PC-3 (cell line): ENCODE measurements at places on chromosomes 7 and 10. TPM values are rescaled to one million over a fixed set of nuclear protein-coding genes. Genes with fewer than 3 reads are reported as not detected.

DNA sequence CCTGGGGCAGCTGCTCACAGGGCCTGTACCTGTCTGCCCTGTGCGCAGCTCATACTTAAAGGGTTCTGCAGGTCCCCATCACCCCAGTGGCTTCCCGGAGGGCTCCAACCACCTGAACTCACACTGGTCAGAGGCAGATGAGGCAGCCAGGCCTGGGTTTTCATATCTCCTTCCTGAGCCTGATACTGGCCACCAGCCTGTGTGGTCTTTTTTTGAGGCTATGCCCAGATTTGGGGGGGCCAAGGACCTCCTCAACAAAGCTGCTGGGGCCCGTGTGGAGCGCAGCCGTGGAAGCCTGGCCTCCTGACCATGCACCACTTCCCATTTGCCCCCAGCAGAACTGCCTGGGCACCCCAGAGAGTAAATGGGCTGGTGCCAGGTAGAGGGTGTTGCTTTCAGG, 25.7 kb downstream of the PNLIPRP2 start:
- DNase-seq, result no peak
- H3K27me3 ChIP-seq, result peaks cover 32% of the 10 kb centered on the region
- no peak overlapping the region for H3K27ac ChIP-seq
- H3K36me3 ChIP-seq, result no peaks in the 10 kb centered on the region
- H3K4me3 ChIP-seq, result no peak overlapping the region

The STEAP4 gene
- total RNA-seq, result 1.2 and 1.7 TPM in 2 replicates

- peaks cover 66% of the 10 kb centered on the region for H3K27me3 ChIP-seq
- H3K4me1 ChIP-seq, result no peaks in the 10 kb centered on the region
- DNase-seq, result no peak
- no peak overlapping the region for H3K4me3 ChIP-seq
- H3K36me3 ChIP-seq, result no peaks in the 10 kb centered on the region
Observed at GRCh38 chr7:45233249-45233775, 75.7 kb downstream of the RAMP3 start.

DNA sequence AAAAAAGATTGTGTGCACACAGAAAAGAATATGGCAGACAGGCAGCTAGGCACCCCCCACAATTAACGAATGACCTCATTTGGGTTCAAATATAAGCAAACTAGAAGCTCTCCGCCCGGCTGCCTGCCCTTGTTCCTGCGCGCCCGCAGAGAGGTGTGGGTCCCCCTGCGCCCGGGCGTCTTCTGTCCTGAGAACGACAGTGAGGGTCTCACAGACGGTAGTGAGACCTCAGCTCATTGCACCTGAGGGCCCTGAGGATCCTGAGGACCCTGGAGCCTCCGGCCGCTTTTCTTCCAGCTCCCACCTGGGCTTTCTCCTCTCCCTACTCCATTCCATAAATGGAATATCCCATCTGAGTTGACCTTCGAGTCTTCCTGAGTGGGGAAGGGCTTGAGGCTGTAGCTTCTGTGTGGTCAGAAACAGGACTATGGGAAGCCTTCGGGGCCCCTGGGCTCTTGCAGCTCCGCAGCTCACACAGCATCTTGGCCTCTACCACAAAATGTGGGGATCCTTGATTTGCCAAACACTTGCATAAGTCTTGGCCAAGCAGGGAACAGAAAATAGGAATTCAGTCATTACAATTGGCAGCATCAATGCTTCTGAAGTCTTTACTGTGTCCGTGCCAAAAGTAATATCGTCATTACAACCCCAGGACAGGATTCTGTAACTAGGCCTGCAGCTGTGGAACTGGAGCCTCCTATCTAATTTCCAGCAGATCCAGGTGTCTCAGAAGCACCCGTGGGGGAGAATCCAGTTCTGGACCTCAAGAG, 43.8 kb downstream of the JAKMIP3 start:
- H3K36me3 ChIP-seq, result no peaks in the 10 kb centered on the region
- no peak for DNase-seq
- H3K4me1 ChIP-seq, result no peaks in the 10 kb centered on the region
- no peaks in the 10 kb centered on the region for H3K27me3 ChIP-seq
- H3K27ac ChIP-seq, result no peak overlapping the region
- no peak overlapping the region for H3K4me3 ChIP-seq

GRCh38 chr7:140358412-140359051, 39.8 kb downstream of the SLC37A3 start:
- H3K27ac ChIP-seq, result no peak overlapping the region
- no peaks in the 10 kb centered on the region for H3K4me1 ChIP-seq
- DNase-seq, result no peak
- H3K4me3 ChIP-seq, result no peak overlapping the region

The LHPP gene
- total RNA-seq, result 6.6 and 13.5 TPM in 2 replicates

- peak overlapping the region; percentile 78 for H3K27ac ChIP-seq
- no peak for DNase-seq
- peaks cover 34% of the 10 kb centered on the region for H3K4me1 ChIP-seq
- no peaks in the 10 kb centered on the region for H3K36me3 ChIP-seq
Observed at GRCh38 chr10:24707445-24707844, 16.2 kb downstream of the ARHGAP21 start.

GRCh38 chr7:47318395-47319182, 263.3 kb downstream of the TNS3 start:
- no peak for DNase-seq
- H3K27me3 ChIP-seq, result no peaks in the 10 kb centered on the region
- no peak overlapping the region for H3K4me3 ChIP-seq
- peaks cover 41% of the 10 kb centered on the region for H3K36me3 ChIP-seq
- no peaks in the 10 kb centered on the region for H3K4me1 ChIP-seq

The OR9A2 gene
- total RNA-seq, result not detected in 2 replicates

DNA sequence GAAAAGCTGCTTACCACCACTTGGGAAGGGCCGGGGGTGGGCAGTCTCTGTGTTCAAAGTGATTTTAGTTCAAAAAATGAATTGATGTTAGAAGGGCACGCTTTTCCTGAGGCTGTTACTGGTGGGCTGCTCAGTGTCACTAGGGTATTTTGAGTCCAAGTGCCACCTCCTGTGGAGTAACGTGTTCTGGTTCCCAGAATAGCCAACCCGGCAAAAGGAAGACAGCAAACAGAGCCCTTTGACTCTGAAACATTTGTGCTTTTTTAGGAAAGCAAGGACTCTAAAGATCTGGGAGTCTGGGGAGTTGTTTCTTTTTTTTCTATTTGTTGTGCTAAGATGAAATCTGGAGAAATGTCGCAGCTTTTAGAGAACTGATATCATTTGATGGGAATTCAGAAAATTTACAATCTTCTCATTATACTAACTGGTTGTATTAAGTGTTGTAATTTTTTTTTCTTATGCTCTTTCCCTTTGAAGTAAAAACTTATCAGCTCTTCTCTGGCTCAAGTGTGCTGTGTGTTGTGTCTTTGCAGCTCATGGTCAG, 66.2 kb downstream of the MKX start:
- H3K4me3 ChIP-seq, result no peak overlapping the region
- DNase-seq, result no peak

DNA sequence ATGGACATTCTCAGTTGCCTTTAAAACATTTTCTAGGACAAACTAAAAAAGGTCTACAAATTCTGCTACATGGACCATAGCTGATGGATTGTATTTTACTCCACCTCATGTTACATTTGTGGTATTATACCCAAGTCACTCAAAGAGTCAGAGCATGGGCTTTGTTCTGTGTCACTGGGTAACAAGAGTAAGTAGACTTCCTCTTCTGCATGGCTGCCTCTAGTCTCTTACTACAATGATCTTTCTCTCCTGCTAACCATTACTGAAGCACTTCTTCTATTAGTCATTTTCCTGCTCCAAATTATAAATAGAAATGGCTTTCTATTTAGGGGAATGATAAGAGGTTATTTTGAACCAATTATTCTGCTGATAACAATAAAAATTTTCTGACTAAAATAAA, 727.4 kb upstream of the NRP1 start:
- no peaks in the 10 kb centered on the region for H3K4me1 ChIP-seq
- H3K27ac ChIP-seq, result no peak overlapping the region
- no peaks in the 10 kb centered on the region for H3K27me3 ChIP-seq
- no peak for DNase-seq
- no peak overlapping the region for H3K4me3 ChIP-seq
- H3K36me3 ChIP-seq, result peaks cover 6% of the 10 kb centered on the region; the same call in 1 of the 2 replicates

The WDFY4 gene
- total RNA-seq, result not detected in 2 replicates

The CYP2E1 gene
- 3.3 and 4.2 TPM in 2 replicates for total RNA-seq

DNA sequence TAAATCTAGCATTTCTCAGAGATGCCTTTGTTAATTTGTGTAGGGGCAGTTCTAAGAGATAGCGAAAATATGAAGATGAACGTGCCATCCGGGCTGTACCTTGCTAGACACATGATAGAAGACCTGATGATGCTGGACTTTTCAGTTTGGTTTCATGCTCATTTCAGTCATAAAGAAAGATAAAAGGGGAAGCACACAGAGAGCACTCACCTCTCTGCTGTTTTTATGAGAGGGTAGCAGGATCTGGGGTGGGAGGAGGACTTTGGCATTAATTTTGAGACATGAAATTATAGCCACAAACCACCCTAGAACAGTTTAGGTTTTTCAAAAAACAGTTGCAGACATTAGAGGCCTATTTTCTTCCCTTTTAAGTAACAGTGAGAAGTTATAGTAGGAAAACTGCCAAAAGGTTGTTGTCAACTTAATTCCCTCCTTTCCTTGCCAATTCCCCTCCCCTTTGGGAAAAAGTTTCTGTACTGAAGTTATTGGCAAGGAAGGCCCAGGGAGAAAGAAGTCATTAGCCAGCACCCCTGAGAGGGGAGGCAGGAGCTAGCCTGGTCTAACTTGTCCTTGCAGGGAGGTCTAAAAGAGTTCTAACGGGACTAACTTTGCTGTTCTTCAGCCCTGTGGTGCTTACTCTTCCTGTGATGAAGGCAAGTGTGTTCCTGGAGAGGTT, 2.6 kb downstream of the ST7 start:
- H3K36me3 ChIP-seq, result no peaks in the 10 kb centered on the region
- H3K27me3 ChIP-seq, result no peaks in the 10 kb centered on the region
- no peak for DNase-seq

DNA sequence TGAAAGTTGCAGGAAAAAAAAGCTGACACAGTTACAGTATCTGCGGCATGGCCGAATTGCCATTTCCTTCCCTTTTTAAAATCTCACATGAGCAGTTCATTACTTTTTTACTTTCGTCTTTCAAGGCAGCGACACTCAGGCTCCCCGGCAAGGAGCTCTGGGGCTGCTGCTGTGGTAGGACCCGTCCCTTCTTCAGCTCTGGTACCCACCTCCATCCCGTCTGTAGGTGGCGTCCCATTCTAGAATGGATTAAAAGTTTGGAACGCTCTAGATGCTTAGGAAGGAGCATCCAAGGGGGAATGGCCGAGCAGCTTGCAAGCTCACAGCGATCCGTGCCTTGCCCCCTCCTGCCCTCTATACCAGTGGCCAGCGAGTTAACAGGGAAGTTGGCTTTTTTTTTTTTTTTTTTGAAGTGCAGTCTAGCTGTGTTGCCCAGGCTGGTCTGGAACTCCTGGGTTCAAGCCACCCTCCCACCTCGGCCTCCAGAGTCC, 22.8 kb upstream of the TTYH3 start:
- no peaks in the 10 kb centered on the region for H3K27me3 ChIP-seq
- H3K4me1 ChIP-seq, result no peaks in the 10 kb centered on the region
- DNase-seq, result peak; percentile 22
- no peak overlapping the region for H3K27ac ChIP-seq

The PSMG3 gene
- 133 and 171 TPM in 2 replicates for total RNA-seq

The ZNRF2 gene
- 13.1 and 15.8 TPM in 2 replicates for total RNA-seq

- H3K27me3 ChIP-seq, result no peaks in the 10 kb centered on the region
- no peak for DNase-seq
- H3K4me1 ChIP-seq, result no peaks in the 10 kb centered on the region
- H3K36me3 ChIP-seq, result no peaks in the 10 kb centered on the region
- no peak overlapping the region for H3K27ac ChIP-seq
- no peak overlapping the region for H3K4me3 ChIP-seq
Observed at GRCh38 chr10:3606309-3606708, 178.7 kb downstream of the KLF6 start.

GRCh38 chr10:78424723-78425122, 391.1 kb downstream of the RPS24 start:
- peaks cover 35% of the 10 kb centered on the region for H3K27me3 ChIP-seq
- H3K4me3 ChIP-seq, result no peak overlapping the region
- no peaks in the 10 kb centered on the region for H3K4me1 ChIP-seq
- H3K36me3 ChIP-seq, result no peaks in the 10 kb centered on the region
